ENCODE measurements at places on chromosomes 7 and 10. TPM values are rescaled to one million over a fixed set of nuclear protein-coding genes. Genes with fewer than 3 reads are reported as not detected.

Gene TLX1
- 0.14 TPM for total RNA-seq

Gene MRPS16
- 73.5 TPM for total RNA-seq

Gene TMEM178B
- total RNA-seq: 1.1 TPM

Gene OR6V1
- total RNA-seq: not detected

Gene ARL5B
- 17.7 TPM for total RNA-seq

Gene CYP3A4
- not detected for total RNA-seq

Gene FAM25A
- not detected for total RNA-seq

Gene CRTAC1
- 0.10 TPM for total RNA-seq

Gene CYP3A7
- total RNA-seq: not detected

Gene CLDN4
- total RNA-seq: 2.8 TPM

Gene PRR15
- not detected for total RNA-seq

GRCh38 chr10:359093-359492, 223.8 kb downstream of the ZMYND11 start:
- DNase-seq: peak; percentile 38

DNA sequence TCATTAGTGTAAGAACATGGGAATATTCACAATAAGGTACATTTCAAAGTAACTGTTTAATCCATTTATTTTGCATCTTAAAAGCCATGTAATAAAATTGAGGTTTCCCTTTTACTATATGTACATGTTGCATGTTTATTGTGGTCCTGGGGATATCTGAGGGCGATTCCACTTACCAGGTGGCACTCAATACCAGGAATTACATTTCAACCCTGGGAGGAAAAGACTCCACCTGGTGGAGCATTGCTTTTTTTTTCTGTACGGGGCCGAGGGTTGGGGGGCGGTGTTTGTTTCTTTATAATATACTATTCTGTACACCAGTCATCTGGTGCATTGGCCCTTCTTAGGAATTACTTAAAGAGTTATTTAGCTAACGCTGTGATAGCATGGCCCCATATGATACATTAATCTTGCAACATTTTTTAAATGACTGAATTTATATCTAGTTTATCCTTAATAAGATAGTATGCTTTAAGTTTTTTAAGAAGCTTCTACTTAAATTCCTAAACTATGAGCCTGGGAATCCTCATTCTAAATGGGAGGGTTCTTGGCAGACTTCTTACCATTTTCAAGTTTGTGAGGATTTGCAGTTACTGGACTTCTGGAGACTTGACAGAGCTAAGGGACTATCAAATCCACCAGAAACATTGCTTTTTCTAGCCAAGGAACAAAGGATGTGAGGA, 7.2 kb upstream of the HGF start:
- no peak for DNase-seq

- DNase-seq: no peak
These were observed 249.7 kb downstream of the AHR start for GRCh38 chr7:17548014-17548653.

GRCh38 chr10:92240289-92241157, 50.4 kb downstream of the CPEB3 start:
- DNase-seq: peak; percentile 90

DNA sequence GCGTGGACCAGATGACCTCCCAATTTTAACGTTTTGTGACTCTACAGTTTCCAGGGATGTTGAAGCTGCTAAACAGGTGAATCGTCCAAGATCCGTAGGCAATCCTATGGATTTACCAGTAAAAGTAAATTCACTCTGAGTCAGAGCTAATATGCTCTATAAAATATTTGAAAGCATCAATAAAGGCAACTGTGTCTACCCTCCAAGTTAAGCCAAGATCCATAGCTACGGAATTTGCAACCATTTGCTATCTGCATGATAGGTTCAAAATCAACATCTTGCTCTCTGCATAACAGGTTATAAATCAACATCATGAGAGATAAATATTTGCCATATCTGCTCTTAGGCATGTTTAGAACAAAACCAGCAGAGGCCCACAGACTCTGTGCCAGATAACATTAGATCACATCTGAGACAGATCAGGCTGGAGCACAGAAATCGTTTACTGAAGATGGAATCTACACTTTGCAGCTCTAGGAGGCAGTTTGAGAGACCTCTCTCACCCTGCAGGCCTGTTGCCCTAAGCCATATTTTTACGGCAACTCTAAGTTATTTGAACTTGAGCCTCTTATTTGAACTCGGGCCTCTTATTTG, 80.7 kb upstream of the PDCD4 start:
- no peak for DNase-seq

GRCh38 chr10:4803822-4804221, 22.2 kb upstream of the AKR1E2 start:
- no peak for DNase-seq

DNA sequence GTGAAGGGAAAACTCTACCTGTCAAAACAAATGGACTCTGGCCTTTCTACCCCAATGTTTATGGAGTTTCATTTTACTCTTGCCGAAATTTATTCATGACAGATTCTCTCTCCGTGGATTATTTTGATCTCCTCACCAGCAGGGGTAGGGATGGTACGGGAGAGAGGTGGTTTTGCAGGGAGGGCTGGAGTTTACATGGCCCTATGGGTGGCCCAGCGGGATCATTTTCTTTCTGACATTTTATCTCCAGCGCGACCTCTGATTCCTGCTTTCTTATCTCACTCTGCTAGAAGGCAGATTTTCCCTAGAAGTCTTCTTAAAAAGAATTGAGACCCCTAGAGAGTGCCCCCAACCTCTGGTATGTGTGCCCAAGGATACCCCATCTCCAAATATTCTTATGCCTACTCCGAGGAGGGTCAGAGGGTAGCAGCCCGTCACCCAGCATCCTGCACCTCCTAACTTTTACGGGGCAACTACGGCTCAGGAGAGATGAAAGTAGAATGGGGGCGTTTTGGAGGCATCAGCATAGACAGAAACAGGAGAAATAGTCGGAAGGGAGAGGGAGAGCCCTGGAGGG, 10.1 kb upstream of the GATA3 start:
- DNase-seq: no peak

- DNase-seq: peak; percentile 25
These were observed 284.3 kb downstream of the SORCS3 start for GRCh38 chr10:104925232-104925851.

DNA sequence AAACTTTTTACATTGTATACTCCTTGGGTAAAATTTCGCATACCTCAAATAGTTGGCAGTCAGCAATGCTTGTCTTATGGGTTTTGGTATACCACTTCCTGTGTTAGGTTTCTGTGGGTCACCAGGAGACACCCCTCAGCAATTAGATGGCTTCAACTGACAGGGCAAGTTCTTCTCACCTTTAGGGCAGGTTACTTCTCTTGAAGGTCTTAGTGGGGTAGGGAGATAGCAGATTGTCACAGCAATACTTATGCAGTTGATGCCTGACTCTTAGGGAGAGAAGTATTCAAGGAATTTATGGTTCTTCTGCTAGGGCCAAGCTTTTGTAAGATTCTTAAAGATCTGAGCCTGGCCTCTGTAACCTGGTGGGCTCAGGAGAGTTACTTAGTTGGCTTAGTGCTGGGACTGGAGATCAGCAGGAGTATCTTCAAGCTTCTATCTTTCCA, 42.9 kb downstream of the MKLN1 start:
- DNase-seq: no peak

- DNase-seq: no peak
These were observed 71.3 kb upstream of the HECW1 start for GRCh38 chr7:43041105-43041504.

DNA sequence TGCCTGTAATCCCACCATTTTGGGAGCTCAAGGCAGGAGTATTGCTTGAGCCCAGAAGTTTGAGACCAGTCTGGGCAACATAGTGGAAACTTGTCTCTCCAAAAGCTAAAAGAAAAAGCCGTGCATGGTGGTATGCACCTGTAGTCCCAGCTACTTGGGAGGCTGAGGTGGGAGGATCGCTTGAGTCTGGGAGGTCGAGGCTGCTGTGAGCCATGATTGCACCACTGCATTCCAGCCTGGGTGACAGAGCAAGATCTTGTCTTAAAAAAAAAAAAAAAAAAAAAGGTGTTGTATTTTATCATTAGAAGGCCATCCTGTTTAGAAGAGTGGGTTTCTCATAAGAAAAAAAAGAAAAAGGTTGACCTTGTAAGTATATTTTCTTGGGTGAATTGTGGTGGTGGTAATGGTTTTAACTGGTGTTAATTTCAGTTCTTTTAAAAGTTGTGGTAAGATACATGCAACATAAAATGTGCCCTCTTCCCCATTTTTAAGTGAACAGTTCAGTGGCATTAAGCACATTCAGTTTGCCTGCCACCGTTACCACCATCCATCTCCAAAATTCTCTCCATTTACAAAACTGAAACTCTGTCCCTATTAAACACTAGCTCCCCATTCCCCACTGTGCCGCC, 34.7 kb downstream of the GRIFIN start:
- DNase-seq: no peak

DNA sequence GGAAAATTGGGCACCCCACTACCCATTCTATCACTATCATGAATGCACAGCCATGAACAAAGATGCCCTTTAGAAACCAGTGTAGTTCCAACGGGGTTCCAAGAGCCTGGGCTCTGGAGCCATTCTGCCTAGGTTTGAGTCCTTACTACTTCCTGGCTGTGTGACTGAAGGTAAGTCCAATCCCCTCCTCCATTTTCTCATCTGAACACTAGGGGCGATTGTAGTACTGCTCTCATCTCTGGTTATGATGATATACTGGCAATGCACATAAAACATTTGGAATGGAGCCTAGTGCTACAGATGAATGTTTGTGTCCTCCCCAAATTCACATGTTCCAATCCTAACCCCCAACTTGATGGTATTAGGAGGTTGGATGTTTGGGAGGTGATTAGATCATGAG, 28.1 kb upstream of the CDH23 start:
- no peak for DNase-seq

GRCh38 chr10:114288424-114289095, 49.5 kb downstream of the VWA2 start:
- no peak for DNase-seq

- no peak for DNase-seq
These were observed 100.3 kb downstream of the MTPAP start for GRCh38 chr10:30248728-30249127.

DNA sequence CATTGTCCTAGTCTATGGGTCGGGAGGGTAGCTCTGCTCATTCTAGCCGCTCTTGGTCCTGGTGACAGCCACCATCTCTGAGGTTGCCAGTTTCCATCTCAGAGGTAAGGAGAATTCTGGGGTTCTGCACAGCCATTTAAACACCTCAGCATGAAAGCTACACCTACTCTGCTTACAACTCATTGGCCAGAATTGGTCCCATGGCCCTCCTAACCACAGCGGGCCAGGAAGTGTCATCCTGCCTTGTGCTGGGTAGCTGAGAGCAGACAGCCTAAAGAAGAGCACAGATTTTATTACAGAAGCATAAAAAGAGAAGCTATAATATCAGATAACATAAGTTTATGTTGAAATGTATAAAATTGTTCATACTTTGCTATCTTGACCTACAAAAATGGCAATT, 152.7 kb downstream of the HECW1 start:
- no peak for DNase-seq

GRCh38 chr7:112529521-112529920, 48.7 kb downstream of the LSMEM1 start:
- DNase-seq: no peak

GRCh38 chr10:102246261-102246660, 929 bp downstream of the GBF1 start:
- DNase-seq: no peak

DNA sequence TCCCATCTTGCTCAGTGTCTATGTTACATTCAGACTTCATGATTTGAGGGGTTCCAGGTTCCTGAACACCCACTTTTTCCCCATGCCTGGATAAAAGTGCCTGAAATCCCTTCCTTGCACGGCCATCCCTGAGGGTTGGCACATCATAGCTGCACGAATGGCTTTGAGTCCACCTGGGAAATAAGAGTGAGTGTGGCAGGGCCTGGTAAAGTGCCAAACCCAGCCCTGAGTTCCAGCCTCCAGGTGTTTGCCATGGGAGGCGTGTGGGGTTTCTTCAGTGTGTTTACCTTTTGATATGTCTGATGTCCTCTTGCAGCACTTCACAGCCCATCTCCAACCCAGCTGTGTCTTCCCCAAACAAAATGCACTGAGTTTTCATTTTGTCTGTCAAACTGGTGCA, 145.7 kb downstream of the PAXIP1 start:
- DNase-seq: no peak

- DNase-seq: no peak
These were observed 124.8 kb downstream of the ADCY1 start for GRCh38 chr7:45699015-45699309.

GRCh38 chr10:43968076-43968475, 319.4 kb upstream of the ZNF32 start:
- no peak for DNase-seq

DNA sequence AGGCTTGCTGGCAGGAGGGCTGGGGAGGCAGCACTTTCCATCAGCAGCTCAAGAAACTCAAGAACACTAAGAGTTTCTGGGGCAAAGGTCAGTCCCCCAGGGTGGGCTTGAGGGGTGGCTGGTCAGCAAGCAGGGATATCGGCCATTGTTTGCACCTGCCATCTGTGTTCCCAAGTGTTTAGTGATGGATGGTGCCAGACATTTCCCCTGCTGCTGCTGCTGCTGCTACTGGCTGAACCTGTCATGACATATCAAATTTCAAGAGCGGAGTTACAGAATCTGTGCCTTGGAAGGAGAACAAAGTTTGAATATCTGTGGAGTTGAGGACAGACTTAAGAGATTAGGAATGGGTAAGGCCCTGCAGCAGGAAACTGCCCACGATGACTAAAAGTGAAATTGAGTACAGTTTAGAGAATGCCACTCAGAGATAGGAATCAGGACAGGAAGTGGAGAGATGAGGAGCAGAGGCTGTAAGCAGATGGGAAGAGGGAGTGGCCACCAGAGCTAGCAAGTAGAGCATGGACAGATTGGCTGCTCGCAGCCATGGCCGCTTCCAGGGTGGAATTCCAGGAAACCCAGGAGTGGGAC, 39.2 kb upstream of the PPP1R3C start:
- DNase-seq: no peak

GRCh38 chr10:24136070-24136469, 72.9 kb upstream of the KIAA1217 start:
- DNase-seq: no peak

GRCh38 chr10:20694296-20694695, 202.8 kb downstream of the NEBL start:
- DNase-seq: no peak

DNA sequence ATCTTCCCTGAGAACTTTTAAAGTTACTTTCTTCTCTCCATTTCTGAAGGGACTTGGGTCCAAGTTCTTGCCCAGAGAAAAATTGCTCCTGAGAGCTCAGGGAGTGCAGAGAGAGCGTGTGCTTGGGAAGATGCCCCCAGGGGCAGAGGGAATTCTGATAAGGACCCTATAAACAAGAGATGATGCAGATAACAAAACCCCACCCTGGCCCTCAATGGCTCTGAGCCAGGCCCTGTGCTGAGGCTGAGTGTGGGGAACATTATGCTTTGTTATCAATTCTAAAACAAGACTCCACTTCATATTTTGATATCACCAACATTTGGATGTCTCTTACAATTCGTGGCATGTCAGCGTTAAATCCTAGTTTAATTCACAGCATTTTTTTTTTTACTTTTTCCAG, 34.4 kb upstream of the HABP2 start:
- DNase-seq: no peak

DNA sequence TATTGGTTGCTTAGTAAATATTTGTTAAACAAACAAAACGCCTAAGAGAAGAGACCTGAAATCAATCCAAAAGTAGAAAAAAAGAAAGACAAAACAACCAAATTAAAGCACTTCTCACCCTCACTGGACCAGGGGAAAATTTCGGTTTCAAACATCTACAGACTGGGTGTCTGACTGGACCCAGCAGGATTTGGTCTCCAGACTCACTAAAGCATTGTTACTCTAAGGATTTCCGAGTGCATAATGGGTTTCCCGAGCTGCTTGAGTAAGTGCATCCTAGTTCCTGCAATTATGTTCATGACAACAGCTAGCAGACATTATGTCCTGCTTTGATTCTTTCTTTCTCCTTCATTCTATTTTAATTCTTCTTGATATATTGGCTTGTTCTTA, 51.8 kb upstream of the FAM3C start:
- no peak for DNase-seq
